ENCODE measurements at places on chromosomes 12 and 14.

GRCh38 chr12:108724890-108725151 lies 6.5 kb downstream of the CORO1C start:
- DNase-seq, result no peak

GRCh38 chr12:54229624-54230212 lies 40.9 kb upstream of the SMUG1 start:
- DNase-seq, result peak; percentile 47

DNA sequence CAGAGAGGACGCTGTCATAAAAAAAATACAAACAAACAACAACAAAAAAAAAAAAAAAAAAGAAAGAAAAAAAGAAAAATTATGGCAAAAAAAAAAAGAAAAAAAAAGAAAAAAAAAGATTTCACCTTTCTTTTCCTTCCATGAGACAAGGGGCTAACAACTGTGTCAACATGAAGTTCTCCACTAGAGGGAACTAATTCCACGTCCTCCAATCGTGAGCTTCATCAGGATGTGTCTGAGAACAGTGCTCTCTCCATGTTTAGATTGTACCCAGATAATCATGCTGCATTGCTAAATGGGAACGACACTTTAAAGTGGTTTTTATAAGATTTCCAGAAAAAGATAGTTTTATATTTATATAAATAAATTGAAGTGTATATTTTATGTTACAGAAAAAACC lies 96.2 kb upstream of the PTPRB start:
- DNase-seq, result peak; percentile 24

DNA sequence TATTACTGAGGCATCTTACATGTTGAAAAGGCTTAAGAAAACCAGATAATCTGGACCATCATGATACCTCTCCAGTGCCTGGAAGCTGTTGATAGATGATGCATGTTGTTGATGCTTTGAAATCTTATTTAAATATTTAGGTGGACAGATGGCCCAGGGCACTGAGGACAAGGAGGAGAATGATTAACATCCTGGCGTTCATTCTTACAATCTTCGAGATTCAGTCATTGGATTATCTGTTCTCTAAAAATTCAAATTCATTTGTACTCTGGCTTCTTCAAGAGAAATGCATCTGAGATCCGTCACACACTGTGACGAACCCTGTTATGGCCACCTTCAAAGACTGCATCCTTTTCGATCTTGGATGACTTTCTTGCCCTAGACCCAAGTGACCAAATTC lies 121.3 kb upstream of the IGF1 start:
- DNase-seq, result no peak

DNA sequence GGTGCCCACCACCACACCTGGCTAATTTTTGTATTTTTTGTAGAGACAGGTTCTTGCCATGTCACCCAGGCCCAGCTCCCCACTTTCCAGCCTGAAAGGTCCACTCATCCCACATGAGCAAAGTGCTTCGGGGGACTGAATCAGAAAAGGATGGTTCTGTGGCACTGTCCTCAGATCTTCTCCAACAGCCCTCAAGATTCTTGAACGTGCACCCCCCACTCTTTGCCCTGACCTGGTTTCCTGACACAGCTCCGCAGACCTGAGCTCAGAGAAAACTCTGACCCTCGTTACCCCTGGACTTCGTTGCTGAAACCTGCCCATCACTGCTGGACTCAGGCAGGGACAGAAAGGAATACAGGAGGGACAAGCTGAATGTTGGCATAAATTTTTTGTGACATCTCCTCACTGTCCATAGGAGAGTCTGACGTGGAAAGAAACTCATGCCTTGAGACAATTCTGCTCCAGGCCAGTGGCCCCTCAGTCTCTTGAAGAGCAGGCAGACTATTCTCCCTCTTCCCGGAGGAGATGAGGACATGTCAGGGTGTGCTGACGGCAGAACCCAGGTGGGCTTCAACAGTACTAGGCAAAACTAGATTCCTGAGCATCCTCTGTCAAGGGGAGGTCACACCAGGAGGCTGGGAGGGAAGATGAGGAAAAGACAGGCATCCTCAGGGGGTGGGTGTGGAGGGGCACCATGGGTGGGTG lies 149.3 kb downstream of the DPF3 start:
- DNase-seq, result no peak

GRCh38 chr12:71135812-71136176 lies 22.0 kb downstream of the TSPAN8 start:
- DNase-seq, result no peak

GRCh38 chr12:54364413-54364812 lies at the start of gene GPR84:
Gene GPR84 (minus strand): TSS chr12:54364486. CDS start chr12:54363851, 635 bp downstream.
- DNase-seq, result no peak

DNA sequence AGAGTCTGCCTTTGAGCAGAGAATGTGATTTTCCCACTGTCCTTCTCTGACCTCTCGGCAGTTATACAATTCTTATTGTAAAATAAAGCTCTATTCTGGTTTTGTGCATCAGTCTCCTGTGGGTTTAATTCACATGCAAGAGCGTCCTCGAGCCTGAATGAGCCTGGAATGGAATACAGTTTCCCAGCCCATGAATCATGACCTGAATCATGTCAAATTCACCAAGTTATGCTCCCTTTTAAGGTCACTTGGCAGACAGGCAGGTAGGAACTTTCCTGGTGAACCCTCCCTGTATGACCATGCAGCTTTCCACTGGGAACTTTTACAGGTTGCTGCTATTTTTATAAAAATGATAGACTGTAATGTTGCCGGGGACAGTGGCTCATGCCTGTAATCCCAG lies 41.7 kb downstream of the BICD1 start:
- DNase-seq, result no peak

DNA sequence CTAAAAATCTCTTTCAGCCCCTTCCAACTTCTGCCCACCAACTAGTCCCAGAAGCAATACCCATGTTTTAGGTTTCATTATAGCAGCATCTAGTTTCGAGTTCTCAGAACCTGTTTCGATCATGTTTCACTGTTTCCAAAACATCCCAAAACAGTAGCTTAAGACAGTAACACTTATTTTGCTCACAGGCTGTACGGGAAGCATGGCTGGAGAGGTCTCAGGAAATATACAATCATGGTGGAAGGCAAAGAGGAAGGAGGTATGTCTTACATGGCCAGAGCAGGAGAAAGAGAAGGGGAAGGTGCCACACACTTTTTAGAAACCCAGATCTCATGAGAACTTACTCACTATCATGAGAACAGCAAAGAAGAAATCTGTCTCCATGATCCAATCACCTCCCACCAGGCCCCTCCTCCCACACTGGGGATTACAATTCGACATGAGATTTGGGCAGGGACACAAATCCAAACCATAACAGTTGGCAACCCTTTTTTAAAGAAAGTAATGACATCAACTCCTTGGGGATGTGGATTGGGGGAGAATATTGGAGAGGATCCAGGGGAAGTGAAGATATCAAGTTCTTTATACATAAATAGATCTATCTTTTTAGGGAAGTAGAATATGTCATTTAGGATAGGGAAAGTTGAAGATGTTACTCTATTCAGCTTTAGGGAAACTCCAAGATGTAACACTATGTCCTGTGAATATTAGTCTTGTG lies 269.9 kb upstream of the PLEKHG7 start:
- DNase-seq, result no peak

- DNase-seq, result peak; percentile 47
Measured at GRCh38 chr14:77459072-77459723, 1.3 kb downstream of the AHSA1 start.

GRCh38 chr12:97481428-97481827 lies 18.8 kb downstream of the RMST start:
- no peak for DNase-seq

DNA sequence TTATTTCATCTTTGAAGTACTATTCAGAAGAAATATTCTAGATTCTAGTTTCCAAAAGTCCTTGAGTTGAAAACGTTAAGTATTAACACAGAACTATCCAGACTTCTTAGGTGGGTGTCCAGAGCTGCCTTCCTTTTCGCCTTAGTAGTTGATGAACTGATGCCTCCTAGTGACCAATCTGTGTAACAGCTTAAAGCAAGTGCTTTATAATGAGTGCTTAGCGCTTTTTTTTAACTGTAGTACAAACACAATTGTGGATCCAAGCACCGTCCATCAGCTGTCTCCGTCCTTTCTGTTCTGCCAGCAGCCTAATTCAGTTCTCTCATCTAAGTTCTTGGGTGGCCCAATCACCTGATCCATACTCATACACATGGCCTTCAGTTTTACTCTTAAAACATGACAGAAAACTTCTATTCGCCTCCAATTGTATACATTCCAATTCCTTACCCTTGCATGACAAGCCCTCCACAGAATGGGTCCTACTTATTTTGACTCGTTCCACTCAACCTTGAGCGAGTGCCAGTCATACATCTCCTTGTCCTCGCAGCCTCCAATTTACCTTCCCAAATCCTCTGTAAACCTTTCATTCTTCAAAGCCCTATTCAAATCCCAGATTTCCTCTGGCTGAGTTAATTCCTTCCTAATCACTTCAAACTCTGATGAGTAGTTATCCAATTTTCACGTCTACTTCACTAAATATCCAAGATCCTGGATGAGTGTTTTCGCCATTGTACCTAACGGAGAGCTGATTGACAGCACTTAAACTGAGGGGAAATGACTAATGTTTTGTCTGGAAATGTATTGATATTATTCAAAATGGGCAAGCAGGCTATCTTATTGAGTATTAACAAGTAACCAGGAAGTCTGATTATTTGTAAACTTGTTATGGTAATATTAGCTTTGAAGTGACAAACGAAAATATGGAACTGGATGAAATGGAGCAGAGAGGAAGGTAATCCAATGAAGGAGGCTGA lies 5.8 kb upstream of the PHLDA1 start:
- no peak for DNase-seq

DNA sequence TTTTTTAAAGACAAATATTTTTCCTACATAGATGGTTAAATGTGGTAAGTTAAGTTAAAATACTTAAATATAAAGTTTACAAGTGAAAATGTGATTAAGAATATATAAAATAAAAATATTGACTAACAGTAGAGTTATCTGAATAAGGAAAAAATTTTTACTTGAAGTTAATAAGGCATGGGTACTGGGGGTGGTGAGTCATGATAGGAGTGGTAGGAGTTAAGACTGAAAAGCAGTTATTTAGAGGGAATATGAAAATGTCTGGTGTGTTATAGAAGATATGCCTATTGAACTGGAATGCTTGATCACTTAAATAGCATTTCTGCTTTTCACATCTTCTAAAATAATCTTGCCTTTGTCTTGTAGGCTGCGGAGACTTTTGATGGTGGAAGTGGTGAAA lies 68.7 kb downstream of the CCDC91 start:
- DNase-seq, result no peak

- DNase-seq, result no peak
Measured at GRCh38 chr12:56358836-56359532, 923 bp downstream of the STAT2 start.

GRCh38 chr14:71907793-71908515 lies 24.3 kb upstream of the RGS6 start:
- DNase-seq, result no peak

GRCh38 chr12:473863-474577 lies 14.3 kb downstream of the B4GALNT3 start:
- DNase-seq, result no peak

DNA sequence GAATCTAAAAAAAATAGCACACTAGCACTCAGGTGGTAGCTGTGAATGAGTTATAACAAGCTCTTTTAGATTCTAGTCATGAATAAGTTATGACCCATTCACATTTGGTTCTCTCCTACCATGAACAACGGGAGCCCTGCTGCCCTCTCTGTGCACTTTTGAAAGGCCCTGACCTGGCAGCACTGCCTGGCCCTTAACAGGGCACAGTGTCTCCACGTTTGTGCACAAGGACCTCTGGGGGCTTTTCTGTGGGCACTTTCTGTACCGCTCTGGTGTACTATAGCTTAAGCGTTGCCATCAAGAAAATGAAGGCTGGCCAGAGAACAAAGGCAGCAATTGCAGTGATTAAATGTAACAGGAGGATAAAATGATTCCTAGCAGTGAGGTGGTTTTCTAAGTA lies 21.2 kb downstream of the CCDC92 start:
- DNase-seq, result no peak

DNA sequence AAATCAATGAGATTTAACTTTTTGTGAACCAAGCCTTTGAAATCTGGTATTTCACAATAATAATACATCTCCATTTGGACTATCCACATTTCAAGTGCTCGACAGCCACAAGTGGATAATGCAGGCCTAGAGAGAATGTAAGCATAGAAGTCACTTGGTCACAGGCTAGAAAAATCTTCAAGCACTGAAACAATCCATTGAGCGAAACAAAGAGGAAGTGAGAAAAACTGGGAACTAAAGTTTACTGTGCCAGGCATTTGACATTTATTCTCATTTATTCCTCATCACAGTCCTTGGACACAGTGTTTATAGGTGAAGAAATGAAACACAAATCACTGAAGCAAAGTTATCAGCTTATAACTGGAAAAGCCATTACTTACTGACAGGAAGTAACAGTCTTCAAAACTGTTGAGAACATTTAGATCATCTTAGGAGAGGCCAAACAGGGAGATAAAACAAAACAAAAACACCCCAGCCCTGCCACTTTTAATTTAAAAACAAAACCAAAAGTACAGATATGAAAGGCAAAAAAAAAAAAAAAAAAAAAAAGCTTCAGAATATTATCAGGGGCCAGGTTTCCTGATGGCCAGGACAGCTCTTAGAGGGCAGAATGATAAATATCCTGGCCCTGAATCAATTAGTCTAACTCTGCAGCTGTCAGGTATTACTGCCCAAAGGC lies 29.2 kb downstream of the GNS start:
- DNase-seq, result no peak

DNA sequence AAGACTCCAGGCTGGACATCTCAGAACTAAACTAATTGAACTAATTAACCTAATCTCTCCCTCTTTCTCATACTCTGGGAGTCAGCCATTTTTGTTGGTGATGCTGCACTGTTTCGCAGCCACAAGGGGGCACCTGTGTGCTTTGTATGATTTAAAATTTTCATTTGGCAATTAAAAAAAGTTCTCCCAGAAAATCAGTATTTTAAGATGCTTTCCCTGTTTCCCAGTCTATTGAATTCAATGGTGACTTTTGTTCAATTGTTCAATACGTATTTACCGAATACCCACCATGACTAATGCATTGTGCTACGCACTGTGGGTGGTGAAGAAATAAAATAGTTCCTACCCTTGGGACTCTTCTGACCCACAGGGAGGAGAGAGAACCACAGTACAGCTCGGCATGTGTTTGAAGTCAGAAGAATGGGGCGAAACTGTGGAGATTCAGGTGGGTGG lies 63.7 kb downstream of the ZNF664 start:
- peak; percentile 66 for DNase-seq

DNA sequence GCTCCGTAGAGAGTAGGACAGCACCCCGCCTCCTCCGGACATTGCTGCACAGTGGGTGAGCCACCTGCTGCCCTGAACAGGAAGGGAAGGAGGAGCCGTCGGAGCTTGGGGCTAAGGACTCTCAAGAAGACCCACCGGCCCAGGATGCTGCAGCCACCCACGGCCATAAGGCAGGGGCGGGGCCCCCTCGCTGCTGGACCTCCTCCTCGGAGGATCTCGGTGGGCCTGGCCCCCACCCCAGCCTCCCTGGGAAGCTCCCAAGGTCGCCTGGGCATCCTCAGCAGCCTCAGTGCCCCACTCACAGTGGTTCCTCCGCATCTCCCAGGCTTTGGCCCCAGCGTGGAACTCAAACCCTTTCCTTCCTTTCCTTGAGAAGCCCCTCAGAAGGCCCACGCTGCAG lies 68.6 kb upstream of the DIO3 start:
- DNase-seq, result no peak

Data from femur (tissue), 1 donor.